ENCODE measurements at places on chromosomes 12 and 14.

DNA sequence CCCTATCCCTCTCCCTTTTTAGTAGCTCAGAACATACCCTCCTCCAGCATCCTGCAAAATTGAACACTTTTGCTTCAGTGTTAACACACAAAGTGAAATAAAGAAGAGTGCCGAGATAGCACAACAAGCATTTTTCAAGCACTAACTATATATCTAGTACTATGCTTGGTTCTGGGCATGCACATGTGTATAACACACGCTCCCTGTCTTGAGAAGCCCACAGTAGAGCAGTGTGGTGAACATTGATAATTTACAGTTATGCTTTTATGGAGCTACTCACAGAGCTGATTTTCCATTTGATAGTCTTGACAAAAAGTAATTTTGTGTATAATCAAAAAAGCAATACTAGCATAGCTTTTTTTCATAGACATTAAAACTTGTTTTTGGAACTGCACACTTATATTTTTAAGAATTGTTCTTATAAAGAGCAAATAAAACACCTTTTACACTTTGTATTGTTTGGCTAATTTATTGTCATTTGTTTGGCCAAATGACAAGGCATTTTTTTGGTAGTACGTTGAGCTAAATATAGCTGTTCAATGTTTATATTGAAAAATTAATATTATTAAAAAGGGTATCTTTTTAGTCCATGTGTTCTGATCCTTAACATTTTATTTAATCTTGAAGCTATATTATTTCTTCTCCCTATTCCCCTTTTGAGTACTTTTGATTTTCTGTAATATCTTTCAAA is 39.7 kb downstream of the LEMD3 start:
- no peak for DNase-seq

- no peak for DNase-seq
Measured at GRCh38 chr14:64203366-64204006, 90.7 kb downstream of the ESR2 start.

- DNase-seq, result no peak
Measured at GRCh38 chr12:53212931-53213330, 5.9 kb upstream of the ITGB7 start.

DNA sequence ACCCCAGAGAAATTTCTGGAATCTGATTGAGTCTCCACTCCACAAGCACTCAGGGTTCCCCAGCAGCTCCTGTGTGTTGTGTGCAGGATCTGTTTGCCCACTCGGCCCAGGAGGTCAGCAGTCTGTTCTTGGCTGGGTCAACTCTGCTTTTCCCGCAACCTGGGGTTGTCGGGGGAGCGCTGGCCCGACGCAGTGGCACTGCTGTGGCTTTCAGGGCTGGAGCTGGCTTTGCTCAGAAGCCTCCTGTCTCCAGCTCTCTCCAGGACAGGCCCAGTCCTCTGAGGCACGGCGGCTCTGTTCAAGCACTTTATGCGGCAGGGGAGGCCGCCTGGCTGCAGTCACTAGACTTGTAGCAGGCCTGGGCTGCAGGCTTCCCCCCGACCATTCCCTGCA is 23.7 kb downstream of the P2RX4 start:
- DNase-seq, result no peak

- DNase-seq, result no peak
Measured at GRCh38 chr12:110058875-110059615, 10.7 kb upstream of the C12orf76 start.

GRCh38 chr14:95216008-95216407 is 58.7 kb upstream of the DICER1 start:
- DNase-seq, result no peak

Data from germinal center (tissue), 1 donor.